NT2/D1 (cell line): ENCODE measurements at places on chromosomes 7 and 10.

GRCh38 chr10:60372436-60372835 lies 17.2 kb downstream of the ANK3 start:
- no peak for DNase-seq

GRCh38 chr7:68176974-68177373 lies 1180.3 kb downstream of the TYW1 start:
- peak; percentile 80 for DNase-seq

- no peak for DNase-seq
Observed at GRCh38 chr7:127888411-127888810, 142.8 kb downstream of the LRRC4 start.

DNA sequence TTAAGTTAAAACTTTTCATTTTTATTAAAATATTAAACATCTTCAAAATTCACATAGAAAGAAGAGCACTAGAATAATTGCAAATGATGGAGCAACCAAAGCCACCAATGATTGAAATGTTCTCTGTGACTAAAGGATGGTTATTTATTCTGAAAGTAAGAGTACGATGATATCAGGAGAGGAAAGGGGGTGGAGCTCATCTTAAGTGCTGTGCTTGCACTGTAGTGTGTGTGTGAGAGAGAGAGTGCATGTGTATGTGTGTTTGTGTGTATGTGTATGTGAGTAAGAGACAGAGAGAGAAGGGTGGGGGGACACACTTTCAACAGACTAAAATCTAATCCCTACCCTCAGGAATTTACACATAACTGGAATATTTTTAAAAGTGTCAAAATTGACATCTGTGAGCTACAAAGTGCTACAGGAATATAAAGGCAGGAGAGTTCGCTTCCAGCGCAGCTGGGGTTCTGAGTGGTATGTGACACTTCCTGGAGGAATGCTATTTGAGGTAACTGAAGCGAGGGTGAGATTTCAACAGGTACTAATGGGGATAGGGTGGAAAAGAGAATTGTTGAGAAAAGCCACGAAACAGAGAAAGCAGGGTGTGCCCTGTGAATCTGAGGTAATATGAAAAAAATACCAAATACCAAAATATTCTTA lies 57.2 kb upstream of the SMNDC1 start:
- no peak for DNase-seq

DNA sequence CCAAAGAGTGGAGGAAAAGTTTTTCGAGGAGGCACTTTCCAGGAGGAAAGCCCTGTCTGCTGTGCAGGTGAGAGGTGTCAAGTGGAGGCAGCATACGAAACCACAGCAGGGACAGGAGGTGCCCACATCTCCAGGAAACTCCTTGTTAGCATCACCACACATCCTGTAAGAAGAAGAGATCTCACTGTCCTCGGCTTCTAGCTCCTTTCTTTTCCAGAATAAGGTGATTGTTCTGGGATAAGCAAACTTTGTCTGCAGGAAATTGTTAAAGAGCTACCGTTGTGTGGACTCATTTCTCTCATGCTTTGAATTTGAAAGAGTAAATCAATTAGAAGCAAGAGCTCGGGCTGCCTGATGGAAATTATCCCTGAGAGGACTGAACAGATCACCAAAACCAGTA lies 269.4 kb downstream of the CXCL12 start:
- no peak for DNase-seq

GRCh38 chr7:74452748-74453321 lies 871 bp upstream of the GTF2IRD1 start:
- DNase-seq = no peak

- no peak for DNase-seq
Observed at GRCh38 chr10:111348076-111348475, 271.2 kb downstream of the ADRA2A start.

DNA sequence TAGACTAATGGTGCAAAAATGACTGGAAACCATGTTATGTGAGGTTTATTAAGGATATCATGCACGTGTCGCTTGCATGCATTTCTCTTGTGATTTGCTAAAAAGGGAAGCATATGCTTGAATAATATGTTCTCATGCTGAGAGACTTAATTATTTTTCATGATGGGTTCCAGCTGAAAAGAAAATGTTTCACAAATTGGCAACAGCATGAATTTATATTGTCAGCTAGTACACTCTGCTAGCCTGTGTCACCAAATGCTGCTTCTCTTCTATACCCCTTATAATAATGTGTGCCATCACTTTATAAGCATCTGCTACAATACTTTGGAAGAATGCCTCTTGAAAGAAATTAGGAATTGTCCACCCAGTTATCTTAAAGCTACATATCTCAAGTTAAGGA lies 63.0 kb downstream of the GNAI1 start:
- no peak for DNase-seq

GRCh38 chr7:153657182-153657800 lies 394.9 kb upstream of the DPP6 start:
- peak; percentile 5 for DNase-seq

GRCh38 chr10:57222129-57222528 lies 861.1 kb upstream of the ZWINT start:
- DNase-seq = no peak

DNA sequence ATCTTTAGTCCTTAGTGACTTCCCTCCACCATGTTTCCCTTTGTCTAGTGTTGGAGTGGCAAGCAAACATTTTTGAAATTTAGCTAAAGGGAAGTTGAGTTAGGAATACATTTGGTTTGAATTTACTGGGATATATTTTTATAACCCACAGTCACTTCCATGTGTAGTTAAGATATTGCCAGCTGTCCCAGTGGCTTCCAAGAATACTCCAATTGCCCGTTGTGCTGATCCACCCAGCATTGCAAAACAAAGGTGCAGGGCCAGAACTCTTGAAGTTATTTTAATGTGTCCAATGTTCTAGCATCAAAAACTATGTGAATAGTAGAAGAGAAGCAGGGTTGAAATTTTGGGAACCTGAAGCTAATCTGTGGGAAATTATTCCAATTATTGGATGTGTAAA lies 2.5 kb upstream of the P4HA1 start:
- no peak for DNase-seq

DNA sequence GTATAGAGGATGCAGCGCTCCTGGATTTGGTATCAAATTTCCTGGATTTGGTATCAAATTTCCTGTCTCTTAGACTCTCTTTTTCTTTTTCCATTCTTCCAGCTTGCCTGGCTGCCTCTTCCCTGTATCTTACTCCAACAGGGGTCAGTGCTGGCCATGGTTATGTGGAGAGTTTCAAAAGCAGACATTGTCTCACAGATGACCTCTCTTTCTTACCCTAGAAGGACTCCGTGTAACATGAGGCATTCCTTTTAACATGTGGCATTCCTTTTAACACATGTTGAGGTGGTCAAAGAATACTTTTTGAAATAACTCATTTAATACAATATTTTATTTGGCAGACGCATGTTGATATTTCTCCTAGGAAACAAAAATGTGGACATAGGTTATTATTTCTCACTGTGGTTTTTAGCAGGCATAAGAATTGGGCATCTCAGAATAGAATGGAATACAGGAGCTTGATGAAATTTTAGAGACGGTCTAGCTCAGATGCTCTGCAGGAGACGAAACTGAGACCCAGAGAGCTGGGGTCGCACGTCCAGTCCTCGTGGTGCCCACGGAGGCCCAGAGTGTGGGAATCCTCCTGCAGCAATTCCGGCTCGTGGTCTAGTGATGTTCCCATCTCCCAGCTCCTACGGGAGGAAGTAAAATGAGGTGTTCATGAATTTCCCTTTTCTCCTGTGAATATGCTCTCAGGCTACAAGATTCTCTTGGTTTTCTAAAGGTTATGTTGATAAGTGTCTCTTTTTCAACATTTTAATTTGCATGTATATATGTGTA lies 59.6 kb upstream of the PITRM1 start:
- no peak for DNase-seq

DNA sequence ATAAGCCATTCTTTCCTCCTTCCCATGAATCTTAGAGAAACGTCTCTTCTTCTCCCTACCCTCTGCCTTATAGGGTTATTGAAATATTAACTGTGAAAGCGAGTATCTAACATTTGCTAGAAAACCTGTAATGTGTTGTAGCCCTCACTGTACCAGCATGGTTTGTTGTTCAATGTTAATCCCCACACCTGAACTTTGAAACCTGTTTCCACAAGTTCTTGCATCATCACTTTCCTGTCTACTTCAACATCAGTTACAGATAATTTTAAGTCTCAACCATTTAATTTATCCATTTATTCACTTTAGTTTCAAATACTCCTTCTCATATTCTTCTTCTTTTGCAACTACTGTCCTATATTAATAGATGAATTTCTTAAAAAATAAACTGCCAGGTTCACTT lies 148.2 kb downstream of the ETV1 start:
- no peak for DNase-seq
